CD4-positive, CD25-positive, alpha-beta regulatory T cell (primary cell): ENCODE measurements at places on chromosomes 4 and X. TPM values are rescaled to one million over a fixed set of nuclear protein-coding genes. Genes with fewer than 3 reads are reported as not detected.
A peak's percentile ranks its signal among the peaks of the same experiment; 100 is the strongest.

DNA sequence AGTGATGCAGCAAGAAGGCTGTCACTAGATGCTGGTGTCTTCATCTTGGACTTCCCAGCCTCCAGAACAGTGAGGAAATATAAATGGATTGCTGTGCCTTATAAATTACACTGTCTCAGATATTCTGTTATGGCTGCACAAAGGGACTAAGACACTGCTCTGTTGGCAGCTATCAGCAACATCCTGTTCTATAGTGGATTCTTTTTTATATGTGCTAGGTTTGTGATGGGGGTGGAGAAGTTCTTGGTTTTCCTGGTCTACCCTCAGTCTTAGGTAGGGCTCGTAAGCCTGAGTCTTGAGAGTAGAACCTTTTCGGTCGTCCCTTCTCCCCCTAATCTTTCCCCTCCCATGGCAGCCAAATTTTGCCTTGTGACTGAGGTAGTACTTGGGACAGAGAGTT lies 17.3 kb downstream of the STIM2 start:
- H3K27ac ChIP-seq = peak overlapping the region; percentile 80
- no peak for DNase-seq
- peaks cover 57% of the 10 kb centered on the region for H3K4me1 ChIP-seq
- H3K4me3 ChIP-seq = peak overlapping the region; percentile 75

GRCh38 chrX:148381603-148382002 lies 118.8 kb upstream of the AFF2 start:
- H3K4me1 ChIP-seq = peaks cover 19% of the 10 kb centered on the region
- DNase-seq = no peak
- no peaks in the 10 kb centered on the region for H3K27me3 ChIP-seq

- H3K27me3 ChIP-seq = no peaks in the 10 kb centered on the region
- no peaks in the 10 kb centered on the region for H3K4me1 ChIP-seq
- H3K4me3 ChIP-seq = no peak overlapping the region
- H3K36me3 ChIP-seq = no peaks in the 10 kb centered on the region
- no peak overlapping the region for H3K27ac ChIP-seq
Measured at GRCh38 chrX:22351966-22352365, 79.3 kb downstream of the CBLL2 start.

GRCh38 chr4:136850446-136850845 lies 681.8 kb downstream of the PCDH18 start:
- H3K4me3 ChIP-seq = no peak overlapping the region
- no peak for DNase-seq
- H3K27ac ChIP-seq = no peak overlapping the region
- no peaks in the 10 kb centered on the region for H3K4me1 ChIP-seq
- H3K36me3 ChIP-seq = no peaks in the 10 kb centered on the region

DNA sequence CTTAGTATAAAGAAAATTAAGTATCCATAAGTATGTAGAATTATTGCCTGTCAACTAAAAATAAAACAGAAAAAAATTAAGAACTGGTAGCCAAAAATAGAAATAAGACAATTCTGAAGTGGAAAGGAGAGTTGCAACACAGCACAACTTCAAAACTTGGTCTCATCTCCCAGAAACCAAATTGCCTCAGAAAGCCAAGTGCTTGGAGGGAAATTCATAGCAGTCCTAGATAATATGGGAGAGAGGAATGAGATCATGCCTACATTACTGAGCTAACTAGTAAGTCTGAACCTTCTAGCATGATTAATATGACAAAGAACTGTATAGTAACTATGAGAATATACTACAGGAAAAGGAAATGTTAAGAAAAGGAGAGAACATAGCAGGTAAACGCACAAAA lies 256.5 kb downstream of the LDB2 start:
- no peaks in the 10 kb centered on the region for H3K4me1 ChIP-seq
- H3K27ac ChIP-seq = no peak overlapping the region
- no peaks in the 10 kb centered on the region for H3K27me3 ChIP-seq
- no peak for DNase-seq

GRCh38 chr4:87038837-87039615 lies 104.2 kb downstream of the AFF1 start:
- no peak overlapping the region for H3K4me3 ChIP-seq
- H3K4me1 ChIP-seq = peaks cover 18% of the 10 kb centered on the region
- no peaks in the 10 kb centered on the region for H3K36me3 ChIP-seq
- no peak for DNase-seq

Gene TMEM156
- 14.2 TPM for total RNA-seq

Gene BEND2
- 0.91 TPM for total RNA-seq

Gene IBSP
- not detected for total RNA-seq
